Esophagus squamous epithelium (tissue), 5 donors: ENCODE measurements at places on chromosomes 5 and 9.

- peaks cover 22% of the 10 kb centered on the region for H3K4me1 ChIP-seq
- H3K36me3 ChIP-seq = no peaks in the 10 kb centered on the region
- no peak overlapping the region for H3K27ac ChIP-seq
Measured at GRCh38 chr9:89799221-89799620, 194.4 kb downstream of the GADD45G start.

DNA sequence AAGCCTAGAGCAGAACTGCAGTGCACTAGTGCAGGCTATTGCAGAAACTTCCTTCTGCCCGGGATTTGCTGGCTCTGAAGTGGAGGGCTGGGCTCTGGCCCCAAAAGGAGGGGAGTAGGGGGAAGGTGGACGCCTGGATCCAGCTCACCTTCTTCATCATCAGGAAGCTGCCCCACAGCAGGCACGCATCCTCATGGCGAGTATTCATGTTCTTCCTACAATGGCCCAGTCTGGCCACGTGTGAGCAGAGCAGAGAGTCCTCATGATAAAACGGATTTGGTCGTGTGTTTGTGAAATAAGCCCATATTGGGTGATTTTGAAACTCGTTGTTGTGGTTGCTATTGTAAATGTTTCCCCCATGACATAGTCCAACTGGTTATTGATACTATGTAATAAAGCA is 8.2 kb upstream of the GLIPR2 start:
- H3K4me1 ChIP-seq = peaks cover 21% of the 10 kb centered on the region
- H3K27ac ChIP-seq = no peak overlapping the region
- no peak for DNase-seq
- no peaks in the 10 kb centered on the region for H3K36me3 ChIP-seq

DNA sequence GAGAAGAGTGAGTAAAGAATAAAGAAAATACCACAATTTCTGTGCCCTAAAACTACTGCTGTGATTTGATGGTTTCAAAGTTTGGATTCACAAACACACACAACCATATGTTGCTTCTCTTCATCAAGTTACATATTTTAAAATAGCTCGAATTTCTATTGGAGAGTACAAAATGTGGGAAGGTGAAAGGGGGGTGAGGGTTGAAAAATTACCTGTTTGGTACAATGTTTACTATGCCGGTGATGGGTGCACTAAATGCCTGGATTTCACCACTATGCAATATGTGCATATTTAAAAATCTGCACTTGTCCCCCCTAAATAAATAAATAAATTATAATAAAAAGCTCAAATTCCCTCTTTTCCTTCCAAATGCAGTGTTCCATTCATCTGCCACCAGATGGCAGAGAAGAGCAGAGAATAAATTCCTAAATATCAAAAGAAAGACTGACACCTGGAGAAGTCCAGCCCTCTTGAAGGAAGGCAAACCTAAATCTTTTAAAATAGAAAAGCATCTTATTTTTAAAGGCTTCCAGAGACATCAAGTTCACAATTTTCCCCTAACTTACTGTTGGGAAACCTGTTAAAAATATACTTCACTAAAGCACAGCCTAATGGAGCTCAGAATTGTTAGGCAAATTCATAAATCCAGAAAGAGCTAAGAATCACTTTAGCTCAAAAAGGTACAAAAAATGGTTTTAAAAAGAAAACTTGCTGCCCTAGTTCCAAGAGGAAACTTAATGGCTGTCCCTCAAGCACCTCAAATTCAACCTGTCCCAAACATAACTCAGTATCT is 24.8 kb upstream of the HNRNPA0 start:
- no peak overlapping the region for H3K27ac ChIP-seq
- H3K36me3 ChIP-seq = no peaks in the 10 kb centered on the region
- no peaks in the 10 kb centered on the region for H3K27me3 ChIP-seq
- no peaks in the 10 kb centered on the region for H3K4me1 ChIP-seq
- H3K4me3 ChIP-seq = no peak overlapping the region

GRCh38 chr5:41878643-41879478 is 8.6 kb upstream of the OXCT1 start:
- no peaks in the 10 kb centered on the region for H3K36me3 ChIP-seq
- H3K4me3 ChIP-seq = no peak overlapping the region
- no peak overlapping the region for H3K27ac ChIP-seq

GRCh38 chr5:154523709-154524108 is 45.7 kb upstream of the HAND1 start:
- DNase-seq = no peak
- H3K36me3 ChIP-seq = no peaks in the 10 kb centered on the region
- H3K27me3 ChIP-seq = no peaks in the 10 kb centered on the region

DNA sequence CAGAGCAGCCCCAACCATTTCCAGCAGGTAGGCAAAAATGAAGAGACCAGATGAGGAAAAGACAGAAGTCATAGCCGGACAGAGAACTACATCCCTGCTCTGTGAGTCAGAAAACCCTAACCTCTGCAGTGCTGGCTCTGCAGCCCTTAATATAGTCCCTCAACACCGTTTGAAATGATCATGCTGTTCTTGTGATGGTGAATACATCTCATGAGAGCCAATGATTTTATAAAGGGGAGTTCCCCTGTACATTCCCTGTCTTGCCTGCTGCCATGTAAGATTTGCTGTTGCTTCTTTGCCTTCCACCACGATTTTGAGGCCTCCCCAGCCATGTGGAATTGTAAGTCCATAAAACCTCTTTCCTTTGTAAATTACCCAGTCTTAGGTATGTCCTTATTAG is 216.8 kb upstream of the RFX3 start:
- no peak overlapping the region for H3K4me3 ChIP-seq
- no peaks in the 10 kb centered on the region for H3K27me3 ChIP-seq
- H3K36me3 ChIP-seq = no peaks in the 10 kb centered on the region
- peaks cover 29% of the 10 kb centered on the region for H3K4me1 ChIP-seq
- H3K27ac ChIP-seq = no peak overlapping the region
- no peak for DNase-seq

- H3K27ac ChIP-seq = no peak overlapping the region
- DNase-seq = no peak
- H3K27me3 ChIP-seq = no peaks in the 10 kb centered on the region
- no peak overlapping the region for H3K4me3 ChIP-seq
- peaks cover 4% of the 10 kb centered on the region for H3K4me1 ChIP-seq
Measured at GRCh38 chr9:84325347-84325973, 15.1 kb downstream of the SLC28A3 start.

DNA sequence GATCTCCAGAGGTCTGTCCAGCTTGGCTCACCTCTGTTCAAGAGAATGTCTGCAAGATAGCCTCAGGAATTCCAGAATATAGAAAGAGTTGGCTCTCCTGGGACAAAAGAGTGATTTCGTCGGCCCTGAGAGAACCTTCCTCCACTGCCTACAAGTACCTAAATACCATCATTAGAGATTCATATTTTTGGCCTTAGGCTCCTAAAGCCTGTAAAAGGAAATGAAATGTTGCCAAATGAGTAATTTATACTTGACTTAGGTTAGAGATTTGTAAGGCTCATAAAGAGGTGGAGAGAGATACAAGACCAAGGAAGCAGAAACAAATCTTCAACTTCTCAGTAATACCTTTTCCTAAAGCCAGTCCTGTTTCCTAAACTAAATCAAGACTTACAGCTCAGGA is 146.2 kb downstream of the CCDC192 start:
- no peak for DNase-seq
- H3K27ac ChIP-seq = no peak overlapping the region
- peaks cover 12% of the 10 kb centered on the region for H3K4me1 ChIP-seq

DNA sequence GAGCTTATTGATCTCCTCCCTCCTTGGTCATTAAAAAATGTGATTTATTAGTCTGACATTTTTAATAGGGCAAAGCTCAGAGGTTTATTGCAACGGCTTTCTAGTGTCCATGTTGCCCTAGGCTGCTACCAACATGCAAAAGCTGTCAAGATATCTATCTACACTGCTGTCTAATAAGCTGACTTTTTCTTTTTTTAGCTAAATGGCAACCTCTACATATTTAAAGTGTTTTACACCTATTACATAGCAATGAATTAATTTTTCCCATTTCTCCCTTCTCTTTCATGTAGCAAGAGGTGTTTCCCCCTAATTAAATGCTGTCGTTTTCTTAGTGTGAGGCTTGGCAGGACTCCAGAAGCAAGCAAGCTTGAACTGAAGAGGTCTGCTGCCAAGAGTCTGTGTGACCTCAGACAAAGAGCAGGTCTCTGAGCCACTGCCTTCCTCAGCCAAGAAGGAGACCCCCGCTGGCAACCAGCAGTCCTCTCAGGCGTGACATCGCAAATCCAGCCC is 79.4 kb downstream of the GAS1 start:
- no peaks in the 10 kb centered on the region for H3K4me1 ChIP-seq
- DNase-seq = no peak
- no peaks in the 10 kb centered on the region for H3K36me3 ChIP-seq
- H3K4me3 ChIP-seq = no peak overlapping the region
- H3K27me3 ChIP-seq = no peaks in the 10 kb centered on the region

DNA sequence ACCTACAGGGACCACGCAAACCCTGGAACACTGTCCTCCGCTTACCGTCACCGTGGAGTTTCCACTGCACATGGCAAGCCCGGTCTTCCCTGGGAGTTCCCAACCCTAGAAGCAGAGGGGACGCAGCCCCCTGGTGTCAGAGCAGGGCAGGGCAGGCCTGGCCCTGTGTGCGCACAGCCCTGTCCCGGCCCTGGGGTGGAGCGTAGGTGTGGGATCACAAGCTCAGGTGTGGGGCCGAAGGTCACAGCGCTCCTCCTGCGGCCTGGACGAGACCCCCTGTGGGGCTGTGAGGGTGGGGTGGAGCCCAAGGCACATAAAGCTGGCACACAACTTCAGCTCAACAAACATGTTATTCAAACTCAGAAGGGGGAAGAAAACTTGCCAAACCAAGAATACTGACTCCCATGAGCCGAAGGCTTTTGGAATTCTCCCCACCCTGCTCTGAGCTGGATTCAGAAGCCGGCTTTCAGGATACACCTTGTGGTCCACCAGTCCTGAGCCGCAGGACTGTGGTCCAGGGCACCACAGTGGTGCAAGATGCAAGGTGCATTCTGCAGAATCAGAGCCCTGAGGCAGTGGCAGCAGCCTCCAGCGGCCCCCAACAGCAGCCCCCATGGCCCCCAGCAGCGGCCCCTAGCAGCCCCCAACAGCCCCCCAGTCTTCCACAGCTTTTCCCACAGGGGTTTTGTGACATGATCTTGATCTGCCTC is 11.8 kb upstream of the EXOC3 start:
- H3K4me3 ChIP-seq = no peak overlapping the region
- no peak for DNase-seq
- no peak overlapping the region for H3K27ac ChIP-seq
- H3K4me1 ChIP-seq = no peaks in the 10 kb centered on the region
